ENCODE measurements at places on chromosomes 11 and 22.
A peak's percentile ranks its signal among the peaks of the same experiment; 100 is the strongest.

DNA sequence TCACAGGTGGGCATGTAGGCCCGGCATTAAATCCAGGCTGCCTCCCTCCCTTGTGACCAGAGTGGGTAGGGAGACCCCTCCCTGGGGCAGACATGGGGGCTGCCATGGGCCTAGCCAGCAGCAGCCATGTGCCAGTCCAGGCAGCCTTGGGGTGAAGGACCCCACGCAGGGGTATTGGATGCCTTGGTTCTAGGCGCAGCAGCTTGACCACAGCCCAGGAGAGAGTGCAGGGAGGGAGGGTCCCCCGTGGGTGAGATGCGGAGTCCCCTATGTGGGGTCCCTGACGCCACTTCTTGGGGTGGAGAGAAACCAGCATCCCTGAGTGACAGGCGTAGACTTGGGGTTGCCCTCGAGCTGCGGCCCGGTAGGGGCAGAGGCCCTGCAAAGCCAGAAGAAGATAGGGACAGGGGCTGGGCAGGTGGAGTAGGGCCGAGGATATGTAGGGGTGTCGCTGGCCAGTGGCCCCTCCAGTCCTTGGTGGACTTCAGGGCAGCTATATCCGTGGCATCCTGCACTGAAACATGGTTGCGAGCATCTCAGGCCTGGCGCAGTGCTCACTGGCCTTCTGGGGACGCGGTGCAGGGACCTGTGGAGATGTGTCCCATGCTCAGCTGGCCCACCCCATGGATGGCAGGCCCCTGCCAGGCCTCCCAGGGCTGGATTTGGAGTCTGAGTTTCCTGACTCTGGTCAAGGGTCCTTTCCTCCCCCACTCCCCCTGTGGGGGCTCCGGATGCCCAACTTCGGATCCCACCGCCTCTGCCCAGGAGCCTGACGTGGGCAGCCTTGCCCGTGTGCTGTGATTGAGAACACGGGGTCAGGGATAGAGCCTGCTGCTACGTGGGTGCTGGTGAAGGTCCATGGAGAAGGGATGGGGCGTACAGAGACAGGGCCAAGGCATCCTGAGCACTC, 1179.8 kb downstream of the BRD1 start:
- DNase-seq, result no peak

DNA sequence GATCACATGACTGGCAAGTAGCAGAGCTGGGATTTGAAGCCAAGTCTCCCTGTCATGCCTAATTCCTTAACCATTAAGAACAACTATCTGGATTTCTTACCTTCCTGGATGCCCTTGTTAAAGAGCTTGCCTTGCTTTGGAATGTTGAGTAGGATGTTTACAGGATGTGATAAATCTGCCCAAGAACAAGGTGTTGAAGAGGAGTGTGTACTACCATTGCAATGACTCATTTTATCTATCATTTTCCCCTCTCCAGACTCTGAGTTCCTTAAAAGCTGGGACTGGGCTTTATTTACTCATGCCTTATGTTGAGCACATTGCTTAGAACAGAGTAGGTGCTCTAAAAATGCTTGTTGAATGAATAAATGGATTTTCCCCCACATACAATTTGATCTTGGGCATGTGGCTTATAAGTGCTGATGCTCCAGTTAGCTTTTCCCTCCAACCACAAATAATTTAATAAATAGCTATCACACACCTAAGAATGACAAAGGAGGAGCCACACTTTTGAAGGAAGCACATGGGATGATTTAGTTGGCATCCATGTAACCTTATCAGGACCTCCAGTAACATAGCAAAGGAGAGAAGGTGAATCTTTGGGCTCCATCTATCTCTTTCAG, 268.6 kb upstream of the SESN3 start:
- DNase-seq, result no peak

DNA sequence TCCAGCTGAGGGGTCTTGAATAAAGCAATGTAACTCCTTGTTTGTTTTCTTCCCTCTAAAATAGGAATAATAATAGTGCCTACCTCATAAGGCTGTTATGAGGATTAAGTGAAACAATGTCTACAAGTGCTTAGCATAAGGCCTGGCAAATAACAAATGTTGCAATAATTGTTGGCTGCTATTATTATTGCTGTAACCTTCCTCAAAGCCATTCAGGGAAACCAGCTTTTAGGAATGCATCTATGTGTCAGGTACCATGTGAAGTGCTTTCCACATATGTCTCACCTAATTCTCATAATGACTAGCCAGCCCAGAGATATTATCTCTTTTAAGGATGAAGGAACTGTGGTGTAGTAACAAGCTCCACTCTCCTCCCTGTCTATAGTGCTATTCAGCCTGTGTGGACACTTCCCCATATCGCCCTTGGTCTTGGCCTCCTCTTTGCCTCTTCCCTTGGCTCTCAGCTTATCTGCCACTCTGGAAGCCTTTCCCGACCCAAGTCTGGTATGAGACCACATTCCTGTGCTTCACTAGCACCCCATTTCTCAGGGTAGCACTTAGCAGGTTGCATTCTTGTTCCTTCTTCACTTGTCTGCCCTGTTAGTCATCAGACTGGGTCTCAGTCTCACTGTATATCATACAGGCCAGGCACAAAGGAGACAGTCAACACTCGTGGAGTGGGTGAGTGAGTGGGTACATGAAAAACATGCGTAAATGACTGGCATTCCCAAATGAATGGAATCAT, 23.8 kb downstream of the CSNK2A3 start:
- no peak for DNase-seq

DNA sequence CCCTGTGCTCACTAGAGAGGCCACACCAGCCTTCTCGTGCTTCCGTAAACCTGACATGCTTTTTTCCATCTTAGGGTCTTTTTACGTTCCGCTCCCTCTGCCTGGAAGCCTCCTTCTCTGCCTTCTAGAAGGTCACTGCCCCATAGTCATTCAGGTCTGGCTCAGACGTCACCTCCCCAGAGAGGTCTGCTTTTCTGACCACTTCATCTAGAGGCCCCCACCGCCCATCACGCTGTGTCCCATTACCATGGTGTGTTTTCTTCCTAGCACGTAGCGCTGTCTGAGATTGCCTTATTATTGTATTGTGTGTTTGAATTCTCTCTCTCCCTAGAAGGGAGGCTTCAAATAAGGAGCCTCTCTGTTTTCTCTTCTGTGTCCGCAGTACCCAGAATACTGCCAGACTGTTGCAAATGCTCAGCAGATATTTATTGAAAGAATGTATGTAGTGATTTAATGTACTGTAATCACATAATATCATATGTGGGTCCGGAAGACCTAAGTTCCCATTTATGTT, 10.0 kb downstream of the TAB1 start:
- no peak for DNase-seq

GRCh38 chr11:3944198-3944597, 88.7 kb downstream of the STIM1 start:
- DNase-seq, result no peak

- no peak for DNase-seq
Measured at GRCh38 chr11:33778675-33779074, 4.4 kb upstream of the FBXO3 start.

DNA sequence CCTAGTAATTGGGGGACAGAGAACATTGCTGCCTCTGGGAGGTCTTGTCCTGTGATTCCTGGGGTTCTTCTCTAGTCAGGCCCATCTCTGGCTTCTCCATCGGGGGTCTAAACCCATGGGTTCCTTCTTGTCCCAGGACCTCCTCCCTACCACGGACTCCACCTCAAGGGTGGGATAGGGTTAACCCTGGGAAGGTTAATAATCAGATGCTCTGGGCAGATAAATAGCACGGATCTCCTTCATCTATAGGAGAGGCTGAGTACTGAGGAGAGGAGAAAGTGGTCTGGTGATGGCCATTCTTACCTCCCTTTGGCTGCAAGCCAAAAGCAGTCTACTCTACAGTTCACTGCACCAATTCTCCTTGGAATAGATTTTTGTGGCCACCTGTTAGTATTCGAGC, 10.5 kb downstream of the HEPHL1 start:
- DNase-seq, result no peak

DNA sequence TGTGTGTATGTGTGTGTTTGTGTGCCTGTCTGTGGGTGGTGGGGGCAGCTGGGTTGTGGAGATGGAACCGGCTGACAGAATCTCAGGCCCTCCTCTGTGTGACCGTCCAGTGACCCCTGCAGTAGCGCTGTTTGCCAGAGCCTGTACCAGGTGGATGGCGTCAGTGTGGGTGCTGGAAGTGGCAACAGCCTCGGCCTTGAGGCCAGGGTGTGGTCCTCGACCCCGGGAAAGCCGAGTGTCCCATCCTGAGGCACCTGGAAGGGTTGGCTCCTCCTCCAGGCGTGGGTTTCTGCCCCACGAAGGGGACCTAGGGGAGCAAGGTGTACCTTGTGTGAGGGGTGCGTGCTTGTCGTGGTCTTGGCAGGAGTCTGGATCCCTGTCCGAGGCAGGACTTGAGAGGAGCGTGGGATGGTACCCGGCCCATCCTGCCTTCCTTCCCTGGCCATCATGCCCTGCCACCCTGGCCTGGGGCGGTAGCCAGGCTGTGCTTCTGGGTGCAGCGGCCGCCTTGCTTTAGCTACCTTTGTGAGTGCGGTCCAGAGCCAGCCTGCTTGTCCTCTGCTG, 16.5 kb downstream of the TPCN2 start:
- DNase-seq, result no peak

GRCh38 chr11:40867991-40868632, 591.3 kb downstream of the LRRC4C start:
- DNase-seq, result no peak

DNA sequence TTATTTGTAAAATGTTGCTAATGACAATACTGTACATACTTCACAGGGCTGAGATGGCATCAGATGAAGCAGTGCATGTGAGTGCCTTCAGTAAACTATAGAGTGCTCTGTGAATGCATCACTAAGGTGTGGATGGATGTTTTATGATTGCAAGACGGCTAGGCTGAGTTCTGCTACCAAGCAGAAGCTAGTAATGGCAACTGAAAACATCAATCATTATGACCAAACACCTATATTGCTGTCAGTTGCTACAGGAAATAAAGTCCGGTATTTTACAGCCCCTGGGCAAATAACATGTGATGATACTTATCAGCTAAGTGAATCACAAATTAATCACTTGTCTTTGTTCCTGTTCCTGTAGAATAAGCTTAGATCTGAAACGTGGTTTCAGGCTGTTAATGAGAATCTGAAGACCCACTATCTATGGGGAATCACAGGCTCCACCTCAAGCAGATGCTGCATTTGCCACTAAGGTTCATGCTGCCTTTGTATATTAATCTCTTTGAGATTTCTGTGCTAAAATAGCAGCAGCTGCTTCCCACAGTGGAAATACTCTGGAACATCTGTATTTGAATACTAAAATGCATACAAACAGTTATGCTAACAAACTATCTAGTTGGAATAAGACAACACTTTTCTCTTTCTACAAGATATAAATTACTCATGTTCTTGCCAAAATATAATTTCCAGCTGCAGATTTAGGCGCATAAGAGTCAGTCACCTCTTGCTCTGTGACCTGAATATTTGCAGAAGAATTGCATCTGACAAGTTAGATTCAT, 254.0 kb upstream of the PITPNB start:
- DNase-seq, result no peak

- DNase-seq, result no peak
Measured at GRCh38 chr22:26489447-26490036, 5.9 kb downstream of the SRRD start.

DNA sequence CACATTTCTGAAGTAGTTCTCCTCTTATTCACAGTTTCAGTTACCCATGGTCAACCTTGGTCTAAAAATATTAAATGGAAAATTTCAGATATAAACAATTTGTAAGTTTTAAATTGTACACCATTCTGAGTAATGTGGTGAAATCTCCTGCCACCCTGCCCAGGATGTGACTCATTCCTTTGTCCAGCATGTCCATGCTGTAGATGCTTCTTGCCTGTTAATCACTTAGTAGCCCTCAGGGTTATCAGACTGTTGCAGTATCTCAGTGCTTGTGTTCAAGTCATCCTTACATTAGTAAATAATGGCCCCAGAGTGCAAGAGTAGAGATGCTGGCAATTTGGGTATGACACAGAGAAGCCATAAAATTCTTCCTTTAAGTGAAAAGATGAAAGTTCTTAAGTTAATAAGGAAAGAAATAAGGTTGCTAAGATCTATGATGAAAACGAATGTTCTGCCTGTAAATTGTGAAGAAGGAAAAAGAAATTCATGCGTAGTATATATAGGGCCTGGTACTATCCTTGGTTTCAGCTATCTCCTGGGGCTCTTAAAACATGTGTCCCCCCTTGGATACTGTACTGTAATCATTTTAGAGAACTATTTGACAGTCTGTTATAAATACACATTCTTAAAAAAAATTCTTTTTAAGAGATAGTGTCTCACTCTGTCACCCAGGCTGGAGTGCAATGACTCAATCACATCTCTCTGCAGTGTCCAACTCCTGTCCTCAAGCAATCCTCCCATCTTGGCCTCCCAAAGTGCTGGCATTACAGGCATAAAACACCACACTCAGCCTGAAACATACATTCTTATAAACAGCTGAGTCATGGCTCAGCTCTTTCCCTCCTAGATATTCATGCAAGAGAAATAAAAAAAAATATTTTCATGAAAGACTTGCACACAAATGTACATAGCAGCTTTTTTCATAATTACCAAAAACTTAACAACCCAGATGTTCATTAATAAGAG, 31.3 kb downstream of the MTNR1B start:
- DNase-seq, result no peak

- DNase-seq, result no peak
Measured at GRCh38 chr11:27242591-27242990, 120.4 kb downstream of the CCDC34 start.

GRCh38 chr22:45504373-45505341, 2.0 kb downstream of the FBLN1 start:
- DNase-seq, result no peak

- DNase-seq, result peak; percentile 16
Measured at GRCh38 chr22:31451709-31452571, 37.7 kb downstream of the EIF4ENIF1 start.

GRCh38 chr22:38863531-38864131, 8.4 kb downstream of the CBX6 start:
- DNase-seq, result no peak

- no peak for DNase-seq
Measured at GRCh38 chr22:30945653-30946052, 22.9 kb downstream of the MORC2 start.

GRCh38 chr11:86578727-86579405, 93.5 kb downstream of the ME3 start:
- DNase-seq, result no peak

GRCh38 chr11:116792144-116792868, 627 bp upstream of the APOA5 start:
- no peak for DNase-seq

DNA sequence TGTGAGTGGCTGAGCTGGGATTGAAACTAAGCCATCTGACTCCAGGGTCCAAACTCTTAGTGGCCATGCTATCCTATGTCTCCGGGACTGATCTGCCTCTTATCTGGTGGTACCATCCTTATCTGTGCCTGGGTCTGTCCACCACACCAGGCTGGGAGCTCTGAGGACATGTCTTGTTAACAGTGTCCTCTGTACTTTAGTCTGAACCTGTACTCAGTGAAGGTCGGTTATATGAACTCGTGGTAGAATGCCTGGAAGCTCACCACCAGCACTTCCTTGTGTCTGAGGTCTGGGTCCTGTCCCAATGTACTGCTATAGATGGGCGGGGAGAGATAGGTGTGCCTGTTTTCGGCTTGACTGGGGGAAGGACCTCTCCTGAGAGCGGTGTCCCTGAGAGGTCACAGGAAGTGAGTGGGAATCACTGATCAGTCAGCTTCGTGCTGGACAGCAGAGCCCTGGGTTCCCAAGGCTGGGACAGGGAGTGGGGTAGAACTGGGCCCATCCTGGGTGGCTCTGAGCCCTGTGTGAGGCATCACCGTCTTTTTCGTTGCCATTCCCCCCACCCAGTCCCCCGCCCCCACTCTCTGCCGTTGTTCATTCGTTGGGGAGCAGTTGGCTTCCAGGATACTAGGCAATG, 8.9 kb downstream of the MYO7A start:
- no peak for DNase-seq

- DNase-seq, result no peak
Measured at GRCh38 chr22:21642584-21643448, 714 bp downstream of the SDF2L1 start.

Measured in GM19239 (cell line).